ENCODE measurements at places on chromosomes 3 and 15.

DNA sequence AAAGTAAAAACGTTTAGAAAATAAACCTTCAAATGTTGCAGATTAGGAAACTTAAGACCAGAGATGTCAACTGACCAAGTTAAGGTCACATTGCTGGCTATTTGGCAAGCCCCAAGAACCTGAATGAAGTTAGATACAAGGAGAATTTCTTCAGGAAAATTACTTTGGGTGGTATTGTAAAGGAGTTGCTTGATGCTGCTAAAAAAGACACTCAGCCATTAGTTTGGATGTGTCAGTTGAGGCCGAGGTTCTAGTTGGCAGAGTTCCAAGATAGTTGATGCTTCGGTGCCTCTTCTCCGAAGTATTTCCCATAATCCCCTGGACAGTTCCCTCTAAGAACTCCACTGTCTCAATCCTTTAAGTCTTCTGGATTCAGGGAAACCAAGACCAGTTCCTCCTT, 24.3 kb downstream of the SIAH2 start:
- DNase-seq, result no peak

GRCh38 chr3:156106721-156107373, 13.5 kb upstream of the KCNAB1 start:
- no peak for DNase-seq

DNA sequence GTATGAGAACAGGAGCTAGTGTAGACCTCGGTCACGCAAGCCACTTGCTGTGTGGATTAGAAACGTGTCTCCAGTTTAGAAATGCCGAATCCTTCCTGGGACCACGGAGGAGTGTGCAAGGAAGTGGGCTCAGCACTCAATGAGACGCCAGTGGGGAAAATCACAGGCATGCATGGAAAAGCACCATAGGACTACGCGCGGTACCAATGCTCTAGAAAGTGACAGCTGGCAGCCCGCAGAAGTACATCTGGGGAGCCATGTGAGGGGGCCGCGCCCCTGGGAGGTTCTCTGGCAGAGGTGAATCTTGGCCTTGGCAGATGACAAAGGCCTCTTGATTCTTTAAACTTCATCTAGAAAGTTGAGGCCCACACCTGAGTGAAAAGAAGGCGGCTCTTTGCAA, 99.3 kb downstream of the LRRK1 start:
- DNase-seq, result no peak

DNA sequence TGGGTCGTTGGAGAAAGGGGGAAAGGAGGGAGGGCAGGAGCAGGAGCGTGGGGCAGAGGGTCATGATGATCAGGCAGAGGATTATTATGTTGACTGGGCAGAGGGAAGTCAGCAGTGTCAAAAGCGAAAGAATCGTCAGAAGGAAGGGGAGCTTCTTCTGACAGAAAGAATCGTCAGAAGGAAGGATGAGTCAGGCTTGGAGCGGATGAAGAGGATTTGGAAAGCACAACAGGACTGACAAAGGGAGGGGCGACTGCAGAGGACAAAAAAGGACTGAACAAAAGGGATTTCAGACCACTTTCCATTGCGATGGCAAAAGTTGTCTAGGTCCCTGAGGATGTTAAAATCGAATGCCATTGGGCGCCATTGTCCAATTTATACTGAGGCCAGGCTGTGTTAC, 1053.5 kb downstream of the SI start:
- no peak for DNase-seq

GRCh38 chr3:106518516-106518915, 649.7 kb upstream of the CBLB start:
- no peak for DNase-seq

DNA sequence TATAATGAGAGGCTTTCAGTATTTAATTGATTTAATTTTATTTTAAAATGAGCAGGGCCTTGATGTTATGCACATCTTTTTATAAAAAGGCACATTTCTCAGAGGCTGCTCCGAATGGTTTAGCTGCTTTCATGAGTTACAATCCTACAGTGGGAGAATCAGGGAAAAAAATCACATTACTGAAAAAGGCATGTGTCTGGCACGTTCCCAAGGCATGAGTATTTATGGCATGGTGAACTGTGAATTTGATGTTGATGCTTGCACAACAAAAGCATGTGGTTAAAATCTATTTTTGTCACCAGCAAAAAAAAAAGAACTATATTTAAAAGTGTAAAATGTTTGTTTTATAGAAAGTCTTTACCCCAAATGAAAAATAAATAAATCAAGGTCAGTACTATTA, 485.2 kb upstream of the ROBO2 start:
- DNase-seq, result no peak

- no peak for DNase-seq
Observed at GRCh38 chr3:98893740-98894139, 7.8 kb downstream of the DCBLD2 start.

GRCh38 chr15:40957041-40957555, 3.8 kb downstream of the CHAC1 start:
- no peak for DNase-seq

GRCh38 chr3:124174910-124175874, 183.3 kb upstream of the ROPN1 start:
- no peak for DNase-seq

DNA sequence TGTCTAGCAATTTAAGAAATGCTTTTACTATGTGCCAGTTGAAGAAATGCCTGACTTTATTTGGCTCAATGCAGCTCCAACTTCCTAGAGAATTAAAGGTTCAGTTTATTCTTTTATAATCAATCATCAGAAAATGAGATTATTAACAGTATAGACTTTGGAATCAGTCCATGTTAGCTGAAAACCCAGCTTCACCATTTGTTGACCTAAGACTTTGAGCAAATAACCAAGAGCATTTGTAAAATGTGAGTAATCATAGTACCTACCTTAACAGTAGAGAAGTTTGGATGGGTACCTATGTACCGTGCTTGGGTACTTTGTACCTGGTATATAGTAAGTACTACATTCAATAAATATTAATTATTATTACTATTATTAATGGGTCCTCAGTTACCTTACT, 105.9 kb downstream of the RARB start:
- no peak for DNase-seq

GRCh38 chr15:67564968-67565345, 22.5 kb downstream of the MAP2K5 start:
- DNase-seq, result no peak

GRCh38 chr3:61714225-61714624, 152.9 kb downstream of the PTPRG start:
- DNase-seq, result no peak

DNA sequence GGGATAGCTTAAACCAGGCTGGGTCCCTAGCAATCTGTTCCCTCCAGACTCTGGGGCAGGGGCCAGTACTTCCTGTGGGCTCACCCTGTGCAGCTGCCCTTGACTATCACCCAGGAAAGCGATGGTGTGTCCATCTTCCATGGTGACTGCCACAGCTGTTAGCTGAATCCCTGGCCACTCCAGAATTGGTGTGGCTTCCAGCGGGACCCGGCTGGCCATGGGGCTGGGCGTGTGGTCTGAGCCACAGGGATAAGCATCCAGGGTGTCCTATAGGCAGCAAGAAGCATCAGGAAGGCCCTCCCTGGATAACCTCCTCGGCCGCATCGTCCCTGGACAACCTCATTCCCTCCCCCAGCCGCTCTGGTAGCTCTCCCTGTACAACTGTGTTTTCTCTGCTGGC, 7.2 kb downstream of the PLXNB1 start:
- no peak for DNase-seq

GRCh38 chr3:134366928-134367811, 7.1 kb downstream of the AMOTL2 start:
- DNase-seq, result no peak

DNA sequence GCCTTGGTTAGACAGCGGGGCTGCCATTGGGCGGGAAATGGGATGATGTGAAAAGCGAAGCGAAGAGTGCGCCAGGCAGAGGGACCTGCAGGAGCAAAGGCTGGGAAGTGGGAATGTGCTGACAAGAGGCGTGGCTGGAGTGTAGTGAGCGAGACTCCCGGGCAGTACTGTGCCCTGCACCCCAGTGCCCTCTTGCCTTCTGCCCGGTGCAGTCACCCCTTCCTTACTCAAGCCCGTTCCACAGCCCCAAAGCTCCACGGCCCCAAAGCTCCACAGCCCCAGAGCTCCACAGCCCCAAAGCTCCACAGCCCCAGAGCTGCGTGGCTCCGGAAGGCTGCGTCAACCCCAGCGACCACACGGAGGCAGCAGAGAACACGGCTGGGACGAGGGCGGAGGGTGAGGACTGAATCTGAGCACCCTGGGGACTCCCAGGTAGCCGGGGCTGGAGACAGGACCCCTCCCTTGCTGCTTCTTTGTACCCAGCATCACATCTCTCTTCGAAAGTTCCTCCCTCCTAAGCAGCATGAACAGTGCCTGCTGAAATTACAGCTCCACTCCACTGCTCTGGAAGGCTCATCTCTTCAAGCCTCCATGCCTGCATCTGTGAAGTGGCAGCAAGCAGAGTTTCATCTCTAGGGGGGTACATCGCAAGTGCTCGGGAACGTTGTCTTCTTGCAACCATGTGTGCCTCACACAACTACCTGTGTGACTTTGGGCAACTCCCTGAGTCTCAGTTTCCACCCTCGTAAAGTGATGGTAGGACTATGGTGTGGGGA, 108.9 kb downstream of the FBLN2 start:
- no peak for DNase-seq

DNA sequence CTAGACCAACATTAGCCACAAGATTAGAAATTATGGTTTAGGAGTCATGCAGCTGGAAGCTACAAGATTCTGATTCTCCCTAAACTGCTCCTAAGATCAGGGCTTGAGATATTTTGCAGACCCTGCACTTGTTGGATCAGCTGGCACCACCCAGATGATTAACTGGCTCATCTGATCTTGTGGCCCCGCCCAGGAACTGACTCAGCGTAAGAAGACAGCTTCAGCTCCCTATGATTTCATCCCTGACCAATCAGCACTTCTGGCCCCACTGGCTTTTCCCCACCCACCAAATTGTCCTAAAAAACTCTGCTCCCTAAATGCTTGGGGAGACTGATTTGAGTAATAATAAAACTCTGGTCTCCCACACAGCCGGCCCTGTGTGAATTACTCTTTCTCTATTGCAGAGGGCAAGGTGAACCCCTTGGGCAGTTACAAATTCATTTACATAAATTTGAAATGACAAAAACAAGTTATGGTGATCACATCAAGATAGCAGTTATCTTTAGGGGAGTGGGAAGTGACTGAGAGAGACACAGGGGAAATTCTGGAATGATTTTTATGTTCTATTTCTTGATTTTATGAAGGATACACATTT, 76.5 kb downstream of the CD200R1L start:
- no peak for DNase-seq

DNA sequence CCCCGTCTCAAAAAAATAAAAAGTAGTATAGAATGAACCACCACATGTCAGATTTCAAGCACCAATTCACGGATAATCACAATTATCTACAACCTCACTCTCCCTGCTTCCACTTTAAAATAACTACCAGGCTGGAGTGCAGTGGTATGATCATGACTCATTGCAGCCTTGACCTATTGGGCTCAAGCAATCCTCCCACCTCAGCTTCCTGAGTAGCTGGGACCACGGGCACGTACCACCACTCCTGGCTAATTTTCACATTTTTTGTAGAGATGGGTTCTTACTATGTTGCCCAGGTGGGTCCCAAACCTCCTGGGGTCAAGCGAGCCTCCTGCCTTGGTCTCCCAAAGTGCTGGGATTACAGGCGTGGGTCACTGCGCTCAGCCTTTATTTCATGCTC, 38.1 kb upstream of the LDHAL6B start:
- DNase-seq, result no peak

Measured in NCI-H1694 treated with DMSO at 0.1 percent for 48 hours (cell line).